T-helper 17 cell (primary cell): ENCODE measurements at places on chromosomes 2 and 18.

- no peak for DNase-seq
Observed at GRCh38 chr2:102141011-102141943, 1.3 kb upstream of the IL1R1 start.

- DNase-seq = no peak
Observed at GRCh38 chr2:158745067-158745865, 49.9 kb upstream of the DAPL1 start.

GRCh38 chr2:216317831-216318520 lies 54.3 kb downstream of the MARCHF4 start:
- DNase-seq = no peak

GRCh38 chr2:203914546-203915182 lies 21.9 kb upstream of the ICOS start:
- DNase-seq = no peak

DNA sequence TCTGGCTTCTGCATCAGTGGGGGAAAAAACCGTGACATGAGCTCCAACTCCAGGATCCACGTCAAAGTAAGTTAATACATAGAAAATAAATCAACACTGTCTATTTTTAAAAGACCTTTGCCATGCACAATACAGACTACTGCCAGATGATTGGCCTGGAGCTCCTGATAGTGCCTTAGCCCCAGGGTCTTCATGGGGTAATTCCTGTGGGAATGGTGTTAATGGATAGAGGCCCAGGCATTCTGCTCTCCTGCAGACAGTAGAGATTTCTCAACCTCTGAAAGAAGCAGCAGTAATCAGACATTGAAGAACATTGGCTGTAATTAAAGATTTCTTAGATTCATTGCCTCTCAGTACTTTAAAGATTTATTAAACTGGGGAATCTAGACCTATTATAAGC lies 4.3 kb upstream of the PLCL1 start:
- DNase-seq = no peak

- no peak for DNase-seq
Observed at GRCh38 chr2:106758901-106759497, 127.0 kb downstream of the ST6GAL2 start.

DNA sequence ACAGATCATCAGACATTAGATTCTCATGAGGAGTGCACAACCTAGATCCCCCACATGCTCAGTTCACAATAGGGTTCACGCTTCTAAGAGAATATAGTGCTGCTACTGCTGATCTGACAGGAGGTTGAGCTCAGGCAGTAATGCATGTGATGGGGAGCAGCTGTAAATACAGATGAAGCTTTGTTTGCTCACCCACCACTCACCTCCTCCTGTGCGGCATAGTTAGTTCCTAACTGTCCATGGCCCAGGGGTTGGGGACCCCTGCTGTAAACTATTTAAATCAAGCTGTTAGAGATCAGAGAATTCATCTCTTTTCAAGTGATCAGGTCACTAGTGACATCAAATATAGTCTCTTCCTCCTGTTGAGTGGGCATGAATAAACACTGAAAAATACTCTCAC lies 88.8 kb upstream of the ACVR2A start:
- no peak for DNase-seq

- no peak for DNase-seq
Observed at GRCh38 chr18:55018602-55019001, 59.3 kb upstream of the CCDC68 start.

GRCh38 chr2:236691799-236692167 lies 122.2 kb downstream of the ACKR3 start:
- DNase-seq = no peak
